NB4 (cell line): ENCODE measurements at places on chromosomes 1 and 21.

GRCh38 chr1:178137238-178137637 lies 43.3 kb downstream of the RASAL2 start:
- DNase-seq, result no peak

DNA sequence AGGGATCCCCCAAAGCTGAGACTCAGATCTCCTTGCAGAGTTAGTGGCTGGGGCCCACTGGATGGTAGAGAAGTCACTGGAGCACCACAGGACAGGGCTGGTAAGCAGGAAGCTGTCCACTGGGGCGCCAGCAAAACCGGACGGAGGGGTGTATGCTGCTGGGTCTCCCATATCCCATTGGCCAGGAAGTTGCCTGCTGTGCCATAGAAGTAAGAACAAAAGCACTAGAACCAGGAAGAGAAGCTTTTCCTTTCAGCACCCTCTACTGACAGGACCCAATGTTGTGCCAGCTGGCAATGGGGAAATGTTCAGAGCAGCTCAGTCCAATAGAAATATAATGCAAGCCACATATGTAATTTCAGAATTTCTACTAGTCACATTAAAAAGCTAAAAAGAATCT lies 146.6 kb downstream of the SPATA46 start:
- no peak for DNase-seq

DNA sequence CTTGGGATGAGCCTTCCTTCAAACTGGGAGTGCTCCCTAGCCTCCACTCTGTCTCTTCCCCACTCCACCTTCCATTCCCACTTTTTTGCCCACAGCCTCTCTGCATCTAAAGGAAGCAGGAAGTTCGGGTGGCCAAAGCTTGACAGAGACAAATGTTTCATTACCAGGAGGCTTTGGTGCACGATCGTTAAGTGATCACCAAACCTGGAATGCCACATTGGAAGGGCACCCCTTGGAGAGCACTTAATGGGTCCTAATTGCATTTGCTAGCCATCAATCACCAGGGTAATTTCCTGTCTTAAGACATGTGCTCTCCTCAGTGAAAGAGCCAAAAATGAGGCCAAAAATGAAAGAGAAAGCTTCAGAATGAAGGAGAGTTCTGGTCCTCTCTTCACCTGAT lies 206.5 kb downstream of the TNR start:
- no peak for DNase-seq

- no peak for DNase-seq
Observed at GRCh38 chr1:233393084-233393840, 65.7 kb downstream of the MAP3K21 start.

GRCh38 chr1:5150191-5150590 lies 495.8 kb downstream of the AJAP1 start:
- no peak for DNase-seq

DNA sequence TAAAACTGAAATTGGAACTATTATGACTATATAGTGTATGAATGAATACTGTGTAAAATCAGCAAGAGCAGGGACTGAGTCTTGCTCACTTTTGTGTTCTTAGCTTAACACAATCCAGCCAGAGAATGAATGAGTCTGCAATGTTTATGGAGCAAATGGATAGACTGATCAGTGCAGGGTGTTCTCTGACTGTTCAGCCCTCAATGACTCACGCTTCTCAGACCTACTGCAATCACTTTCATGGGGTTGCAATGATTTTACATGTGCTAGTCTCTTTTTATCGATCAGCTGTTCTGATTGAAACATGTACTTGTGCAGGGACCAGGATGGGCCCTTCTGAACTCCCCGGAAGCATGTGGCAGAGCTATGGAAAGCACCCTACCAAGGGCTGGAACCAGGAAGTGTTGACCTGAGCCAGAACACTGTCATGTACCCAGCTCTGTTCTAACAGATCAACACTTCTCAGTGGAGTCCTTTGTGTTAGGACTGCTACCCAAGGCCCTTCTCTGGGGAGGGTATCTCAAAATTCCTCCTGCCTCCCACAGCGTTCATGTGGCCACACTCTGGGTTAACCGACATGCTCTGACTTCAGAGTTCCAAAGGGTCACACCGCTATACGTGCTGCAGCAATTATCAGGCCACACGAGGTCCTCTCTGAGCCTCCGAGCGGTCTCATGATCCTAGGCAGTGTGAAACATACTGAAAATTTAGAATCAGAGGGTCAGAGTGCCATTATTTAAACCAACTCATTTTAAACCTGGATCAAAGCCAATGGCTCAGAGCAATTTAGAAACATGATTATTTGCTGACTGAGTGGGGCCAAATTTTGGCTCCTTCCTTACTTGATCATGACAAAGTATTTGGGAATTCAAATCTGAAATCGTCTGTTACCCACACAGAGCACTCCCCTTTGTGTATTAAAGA lies 35.2 kb downstream of the GRIK1 start:
- DNase-seq, result no peak

- DNase-seq, result no peak
Observed at GRCh38 chr21:21907271-21907670, 909.1 kb downstream of the NCAM2 start.

- peak; percentile 59 for DNase-seq
Observed at GRCh38 chr1:54052431-54052933, 522 bp downstream of the TMEM59 start.

- no peak for DNase-seq
Observed at GRCh38 chr1:26580116-26580515, 50.6 kb downstream of the RPS6KA1 start.

- peak; percentile 90 for DNase-seq
Observed at GRCh38 chr1:2148691-2149090, 45.9 kb downstream of the FAAP20 start.

GRCh38 chr1:230809256-230809990 lies 58.9 kb downstream of the C1orf198 start:
- DNase-seq, result no peak
